Common myeloid progenitor, CD34-positive (primary cell): ENCODE measurements at places on chromosomes 4 and X.
A peak's percentile ranks its signal among the peaks of the same experiment; 100 is the strongest.

GRCh38 chr4:48756689-48757220 lies 23.3 kb downstream of the FRYL start:
- H3K4me1 ChIP-seq, result peaks cover 12% of the 10 kb centered on the region
- H3K27ac ChIP-seq, result no peak overlapping the region
- no peaks in the 10 kb centered on the region for H3K27me3 ChIP-seq
- no peaks in the 10 kb centered on the region for H3K36me3 ChIP-seq
- DNase-seq, result no peak
- no peak overlapping the region for H3K4me3 ChIP-seq

DNA sequence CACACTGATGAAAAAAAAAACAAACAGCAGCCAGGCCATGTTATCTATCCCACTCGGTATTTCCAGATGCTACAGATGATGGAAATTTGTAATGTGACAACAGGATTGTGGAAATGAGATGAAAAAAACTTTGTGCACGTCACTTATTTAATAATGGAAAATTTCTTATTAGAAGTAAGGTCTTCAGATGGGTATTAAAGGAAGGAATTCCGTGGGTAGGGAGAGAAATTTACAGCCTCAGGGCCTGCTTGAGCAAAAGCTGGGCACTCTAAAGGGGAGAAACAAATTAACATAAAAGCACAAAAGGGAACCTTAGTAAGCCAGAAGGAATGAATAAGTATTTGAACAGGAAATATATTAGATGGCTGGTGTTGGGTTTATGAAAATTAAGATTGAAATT lies 4.2 kb upstream of the PKD2 start:
- no peak overlapping the region for H3K27ac ChIP-seq
- peaks cover 5% of the 10 kb centered on the region for H3K4me1 ChIP-seq
- no peaks in the 10 kb centered on the region for H3K36me3 ChIP-seq
- no peaks in the 10 kb centered on the region for H3K27me3 ChIP-seq
- DNase-seq, result no peak
- no peak overlapping the region for H3K4me3 ChIP-seq

DNA sequence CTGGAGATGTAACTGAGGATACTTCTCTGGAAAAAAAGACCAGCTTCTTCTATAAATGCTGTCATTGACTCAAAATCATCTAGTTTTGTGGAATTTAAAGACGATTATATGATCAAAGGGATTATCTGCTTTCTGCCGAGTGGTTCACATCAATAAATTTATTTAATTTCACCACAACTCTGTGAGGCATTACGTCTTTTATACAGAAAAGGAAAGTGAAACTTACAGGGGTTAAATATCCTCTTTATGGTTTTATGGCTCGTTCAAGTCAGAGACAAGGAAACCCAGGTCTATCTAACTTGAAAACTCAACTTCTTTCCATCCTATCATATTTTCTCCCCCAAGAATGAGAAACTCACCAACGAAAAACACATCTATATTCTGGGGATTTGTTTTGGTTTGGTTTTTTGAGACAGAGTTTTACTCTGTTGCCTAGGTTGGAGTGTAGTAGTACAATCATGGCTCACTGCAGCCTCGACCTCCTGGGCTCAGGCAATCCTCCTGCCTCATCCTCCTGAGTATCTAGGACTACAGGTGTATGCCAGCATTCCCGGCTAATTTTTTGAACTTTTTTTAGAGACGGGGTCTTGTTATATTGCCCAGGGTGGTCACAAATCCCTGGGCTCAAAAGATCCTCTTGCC lies 377.9 kb upstream of the EMCN start:
- H3K4me1 ChIP-seq, result no peaks in the 10 kb centered on the region
- H3K4me3 ChIP-seq, result peak overlapping the region; percentile 52
- no peaks in the 10 kb centered on the region for H3K36me3 ChIP-seq
- DNase-seq, result peak; percentile 59

DNA sequence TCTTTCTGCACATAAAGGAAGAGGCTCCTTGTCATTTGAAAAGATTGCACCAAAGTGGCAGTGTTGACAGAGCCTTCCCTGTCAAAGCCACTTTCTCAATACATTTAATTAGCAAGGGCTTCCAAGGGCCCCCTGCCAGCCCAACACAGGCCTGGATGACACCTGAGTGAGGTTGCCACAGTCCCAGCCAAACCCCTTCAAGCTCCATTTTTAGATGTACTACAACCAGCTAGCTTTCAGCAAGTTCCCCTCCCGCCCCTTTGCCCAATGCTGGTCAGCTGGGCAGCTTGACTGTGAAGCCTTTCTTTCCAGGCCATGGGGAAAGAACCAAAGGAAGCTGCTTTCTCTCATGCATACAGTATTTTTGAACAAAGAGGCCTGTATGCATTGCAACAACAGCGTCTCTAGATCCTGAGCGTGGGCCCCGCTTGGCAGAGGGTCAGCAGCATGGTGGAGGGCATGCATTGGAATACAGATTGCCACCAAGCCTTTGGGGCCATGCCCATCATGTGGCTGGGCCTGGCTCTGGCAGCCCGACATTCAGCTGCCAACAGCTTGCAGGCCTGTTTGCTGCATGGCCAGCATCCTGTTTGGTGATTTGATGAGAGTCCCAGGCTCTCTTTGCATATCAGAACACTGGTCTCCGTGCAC lies 261.1 kb upstream of the GATB start:
- H3K4me1 ChIP-seq, result no peaks in the 10 kb centered on the region
- no peak overlapping the region for H3K4me3 ChIP-seq
- H3K27me3 ChIP-seq, result peaks cover 5% of the 10 kb centered on the region
- no peak overlapping the region for H3K27ac ChIP-seq

GRCh38 chr4:55442541-55442940 lies 46.8 kb downstream of the TMEM165 start:
- peaks cover 22% of the 10 kb centered on the region for H3K36me3 ChIP-seq
- H3K4me3 ChIP-seq, result no peak overlapping the region

DNA sequence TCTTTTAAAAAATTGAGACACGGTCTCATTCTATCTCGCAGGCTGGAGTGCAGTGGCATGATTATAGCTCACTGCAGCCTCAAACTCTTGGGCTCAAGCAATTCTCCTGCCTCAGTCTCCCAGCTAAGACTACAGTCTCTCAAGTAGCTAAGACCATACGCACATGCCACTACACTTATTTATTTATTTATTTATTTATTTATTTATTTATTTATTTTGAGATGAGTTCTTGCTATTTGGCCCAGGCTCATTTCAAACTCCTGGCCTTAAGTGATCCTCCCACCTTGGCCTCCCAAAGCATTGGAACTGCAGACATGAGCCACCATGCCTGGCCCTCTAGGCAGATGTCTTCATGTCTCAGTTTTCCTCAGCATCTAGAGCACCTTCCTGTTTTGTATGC lies 482.2 kb downstream of the CFAP47 start:
- H3K4me3 ChIP-seq, result no peak overlapping the region
- H3K27ac ChIP-seq, result no peak overlapping the region
- no peaks in the 10 kb centered on the region for H3K27me3 ChIP-seq
- H3K36me3 ChIP-seq, result no peaks in the 10 kb centered on the region
- H3K4me1 ChIP-seq, result no peaks in the 10 kb centered on the region

DNA sequence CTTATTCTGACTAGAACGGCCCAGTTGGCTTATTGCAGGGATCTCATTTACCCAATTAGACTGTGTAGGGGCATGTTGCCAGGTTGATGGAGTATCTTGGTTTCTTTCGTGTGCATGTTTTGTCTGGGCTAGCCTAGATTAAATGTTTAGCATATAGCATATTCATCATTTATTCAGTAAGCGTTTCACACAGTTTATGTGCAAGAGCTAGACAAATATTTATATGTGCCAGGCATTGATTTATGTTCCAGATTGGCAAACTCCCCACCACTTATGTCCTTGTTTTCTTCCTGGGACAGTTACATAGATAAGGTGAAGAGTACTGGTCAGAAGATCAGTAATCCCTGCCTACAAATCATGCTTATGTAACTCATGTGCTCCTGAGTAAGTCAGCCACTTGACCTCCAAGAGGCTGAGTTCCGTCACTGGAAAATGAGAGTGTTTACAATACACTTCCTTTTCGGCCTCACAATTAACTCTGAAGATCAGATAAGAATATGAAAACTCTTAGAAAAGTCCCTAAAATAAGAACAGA lies 57.2 kb downstream of the RUFY3 start:
- no peak overlapping the region for H3K27ac ChIP-seq
- H3K36me3 ChIP-seq, result peaks cover 12% of the 10 kb centered on the region
- no peaks in the 10 kb centered on the region for H3K27me3 ChIP-seq
- no peak overlapping the region for H3K4me3 ChIP-seq

DNA sequence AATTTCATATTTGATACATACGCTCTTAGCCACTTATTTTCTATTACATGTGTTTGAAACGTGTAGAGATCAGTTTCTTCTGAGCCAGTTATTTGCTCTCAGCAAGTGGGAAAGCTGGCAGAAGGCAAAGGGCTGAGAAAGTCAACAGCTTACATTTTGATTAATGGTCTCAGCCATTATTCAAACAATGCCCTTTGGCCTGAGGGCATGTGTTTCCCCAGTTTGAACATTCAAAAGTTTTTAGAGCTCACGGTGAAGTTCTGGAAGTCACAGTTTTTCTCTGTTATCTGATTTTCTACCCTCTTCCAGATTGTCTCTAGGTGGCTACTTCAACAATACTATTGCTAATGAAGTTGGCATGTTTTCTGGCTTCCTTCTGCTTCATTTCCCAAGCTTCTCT lies 591.8 kb upstream of the CPEB2 start:
- no peaks in the 10 kb centered on the region for H3K36me3 ChIP-seq
- H3K27ac ChIP-seq, result no peak overlapping the region
- no peak for DNase-seq
- no peaks in the 10 kb centered on the region for H3K4me1 ChIP-seq
- no peaks in the 10 kb centered on the region for H3K27me3 ChIP-seq

DNA sequence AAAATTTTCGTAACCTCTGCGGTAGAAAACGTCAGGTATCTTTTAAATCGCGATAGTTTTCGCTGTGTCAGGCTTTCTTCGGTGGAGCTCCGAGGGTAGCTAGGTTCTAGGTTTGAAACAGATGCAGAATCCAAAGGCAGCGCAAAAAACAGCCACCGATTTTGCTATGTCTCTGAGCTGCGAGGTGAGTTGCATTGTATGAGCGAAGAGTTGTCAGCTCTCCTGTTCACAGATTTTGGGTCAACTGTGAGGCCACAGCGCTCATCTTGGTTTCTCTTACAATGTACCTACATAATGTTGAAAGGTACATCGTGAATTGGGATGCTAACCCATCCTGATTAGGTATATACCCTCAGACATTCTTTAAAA lies 486 bp downstream of the CLCN3 start:
- DNase-seq, result no peak
- peaks cover 37% of the 10 kb centered on the region for H3K4me1 ChIP-seq
- H3K4me3 ChIP-seq, result peak overlapping the region; percentile 98
- no peaks in the 10 kb centered on the region for H3K27me3 ChIP-seq
- H3K27ac ChIP-seq, result peak overlapping the region; percentile 92

DNA sequence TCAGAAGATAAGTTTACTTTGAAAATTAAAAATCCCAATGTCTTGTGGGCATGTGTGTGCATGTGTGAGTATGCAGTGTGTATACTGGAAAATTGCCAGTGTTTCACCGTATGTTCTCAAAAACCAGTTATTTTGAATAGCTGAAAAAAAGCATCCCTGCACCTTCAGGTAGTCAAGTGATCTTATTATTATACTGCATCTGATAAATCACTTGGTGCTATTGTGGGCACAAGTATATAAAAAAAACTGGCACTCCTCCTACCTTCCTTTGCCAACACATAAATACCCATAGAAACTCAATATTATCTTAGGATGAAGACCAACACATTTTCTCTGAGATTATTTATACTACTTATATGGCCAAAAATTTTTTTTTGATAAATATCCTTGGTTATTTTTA lies 91.5 kb upstream of the MAP9 start:
- H3K4me1 ChIP-seq, result no peaks in the 10 kb centered on the region
- no peaks in the 10 kb centered on the region for H3K27me3 ChIP-seq
- no peak for DNase-seq

DNA sequence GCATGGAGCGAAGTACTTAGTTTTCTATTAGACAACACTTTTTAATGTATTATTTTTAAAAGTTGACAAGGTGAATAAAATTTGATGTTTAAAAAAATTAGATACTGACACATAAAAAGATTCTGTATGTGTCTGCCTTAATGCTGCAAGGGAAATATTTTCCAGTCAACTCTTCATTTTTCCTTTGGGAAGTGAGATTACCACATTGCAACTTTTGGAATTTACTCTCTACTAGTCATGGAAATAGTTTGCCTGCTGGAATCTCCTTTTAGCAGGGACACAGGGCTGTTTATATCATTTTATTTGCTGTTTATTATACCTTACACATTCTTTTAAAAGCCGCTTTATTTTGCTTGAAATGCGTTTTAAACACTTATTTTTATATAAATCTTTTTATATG lies 135.1 kb downstream of the MID1 start:
- H3K36me3 ChIP-seq, result no peaks in the 10 kb centered on the region
- no peaks in the 10 kb centered on the region for H3K4me1 ChIP-seq
- no peaks in the 10 kb centered on the region for H3K27me3 ChIP-seq
- H3K4me3 ChIP-seq, result no peak overlapping the region
- no peak for DNase-seq

DNA sequence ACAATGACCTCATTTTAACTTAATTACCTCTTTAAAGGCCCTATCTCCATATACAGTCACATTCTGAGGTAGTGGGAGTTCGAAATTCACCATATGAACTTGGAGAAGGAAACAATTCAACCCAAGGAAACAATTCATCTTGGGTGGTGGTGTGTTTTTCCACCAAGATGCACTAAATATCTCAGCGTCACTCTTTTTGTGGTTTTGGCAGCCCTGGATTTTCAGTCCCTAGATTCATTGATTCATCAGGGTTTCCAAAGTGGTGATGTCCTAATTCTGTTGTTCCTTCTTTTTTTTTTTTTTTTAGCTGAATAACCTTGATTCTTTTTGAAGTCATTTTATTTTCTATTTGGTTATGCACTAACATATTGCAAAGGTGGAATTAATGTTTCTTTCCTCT lies 162.6 kb upstream of the RAPGEF2 start:
- H3K4me1 ChIP-seq, result no peaks in the 10 kb centered on the region
- no peak overlapping the region for H3K27ac ChIP-seq
- H3K27me3 ChIP-seq, result peaks cover 3% of the 10 kb centered on the region

DNA sequence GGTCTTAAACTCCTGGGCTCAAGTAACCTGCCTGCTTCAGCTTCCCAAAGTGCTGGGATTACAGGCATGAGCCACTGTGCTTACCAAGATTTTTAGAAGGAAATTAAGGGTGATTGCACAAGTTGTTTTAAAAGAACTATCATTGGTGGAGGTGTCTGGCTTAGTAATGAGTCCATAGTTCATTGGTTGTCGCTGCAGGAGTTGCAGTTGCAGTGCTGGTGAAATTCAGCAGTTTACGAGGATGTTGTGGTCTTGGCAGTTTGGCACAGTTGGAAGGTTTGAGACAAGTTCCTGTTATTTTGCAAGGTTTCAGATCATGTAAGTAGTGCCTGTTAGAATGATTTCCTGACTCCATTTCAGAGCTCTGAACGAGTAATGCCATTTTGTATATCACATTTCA lies 48.1 kb downstream of the RAB40AL start:
- H3K36me3 ChIP-seq, result no peaks in the 10 kb centered on the region
- H3K4me3 ChIP-seq, result no peak overlapping the region
- no peaks in the 10 kb centered on the region for H3K27me3 ChIP-seq
- H3K27ac ChIP-seq, result no peak overlapping the region
- peaks cover 8% of the 10 kb centered on the region for H3K4me1 ChIP-seq
- peak; percentile 92 for DNase-seq
